ENCODE measurements at places on chromosomes 16 and 17. TPM values are rescaled to one million over a fixed set of nuclear protein-coding genes. Genes with fewer than 3 reads are reported as not detected.

GRCh38 chr16:14510939-14511799 is 118.9 kb downstream of the PARN start:
- no peak for DNase-seq

- no peak for DNase-seq
Measured at GRCh38 chr16:72434159-72434558, 262.2 kb upstream of the PMFBP1 start.

The FOXF1 gene
- total RNA-seq, result 3.7 TPM

- DNase-seq, result no peak
Measured at GRCh38 chr17:20149251-20149650, 140.1 kb downstream of the SPECC1 start.

The CACNA1G gene
- total RNA-seq, result 0.13 TPM

The KCNAB3 gene
- 0.40 TPM for total RNA-seq

GRCh38 chr16:680625-680945 is 375 bp downstream of the STUB1 start:
- no peak for DNase-seq

The VAT1L gene
- 29.7 TPM for total RNA-seq

DNA sequence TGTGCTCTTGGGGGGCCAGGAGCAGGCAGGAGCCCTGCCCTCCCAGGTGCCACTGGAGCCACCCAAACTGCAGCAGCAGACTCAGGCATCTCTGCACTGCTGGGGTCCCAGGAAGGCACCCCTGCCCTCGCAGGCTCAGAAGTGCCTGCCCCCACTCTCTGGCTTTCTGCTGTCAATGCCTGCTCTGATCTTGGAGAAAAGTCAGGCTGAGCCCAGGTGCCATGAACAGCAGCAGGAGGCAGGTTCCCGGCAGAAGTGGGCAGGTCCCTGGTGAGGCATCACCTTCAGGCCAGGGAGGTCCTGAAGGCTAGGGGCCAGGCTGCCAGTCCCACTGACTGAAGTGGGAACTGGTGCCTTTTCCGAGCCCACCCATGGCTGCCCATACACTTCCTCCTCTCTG is 106.5 kb downstream of the MGAT5B start:
- DNase-seq, result no peak

The BAIAP2 gene
- total RNA-seq, result 38.4 TPM

DNA sequence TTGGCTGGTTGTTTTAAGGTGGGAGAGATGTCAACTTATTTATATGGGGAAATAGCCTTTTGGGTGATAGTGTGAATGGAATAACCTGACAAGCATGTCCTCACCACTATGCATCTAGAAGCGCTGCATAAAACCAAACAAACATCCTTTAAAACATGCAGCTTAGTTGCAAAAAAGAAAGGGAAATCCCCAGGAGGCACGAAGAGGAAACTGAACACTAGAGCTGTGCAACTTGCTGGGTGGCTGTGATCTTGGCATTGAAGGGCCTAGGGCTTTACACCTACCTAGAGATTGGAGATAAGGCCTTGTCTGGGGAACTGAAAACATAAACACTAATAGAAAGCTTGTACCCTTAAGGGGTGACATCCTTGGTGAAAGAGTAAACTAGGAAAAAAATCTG is 7.3 kb downstream of the C16orf54 start:
- no peak for DNase-seq

DNA sequence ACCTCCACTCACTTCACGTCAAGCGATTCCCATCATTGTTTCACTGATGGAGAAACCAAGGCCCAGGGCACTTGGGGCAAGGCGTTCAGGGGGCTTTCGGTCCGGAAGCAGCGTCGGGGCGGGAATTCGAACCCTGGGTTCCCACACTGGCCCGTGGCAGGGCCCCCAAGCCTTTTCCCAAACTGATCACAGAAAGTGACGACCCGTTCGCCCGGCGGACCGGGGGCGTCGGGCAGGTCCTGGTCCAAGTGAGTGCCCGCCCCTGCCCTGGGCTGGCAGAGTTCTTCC is 856 bp upstream of the MON1B start:
- no peak for DNase-seq

- DNase-seq, result no peak
Measured at GRCh38 chr17:16933317-16934132, 38.4 kb downstream of the TNFRSF13B start.

DNA sequence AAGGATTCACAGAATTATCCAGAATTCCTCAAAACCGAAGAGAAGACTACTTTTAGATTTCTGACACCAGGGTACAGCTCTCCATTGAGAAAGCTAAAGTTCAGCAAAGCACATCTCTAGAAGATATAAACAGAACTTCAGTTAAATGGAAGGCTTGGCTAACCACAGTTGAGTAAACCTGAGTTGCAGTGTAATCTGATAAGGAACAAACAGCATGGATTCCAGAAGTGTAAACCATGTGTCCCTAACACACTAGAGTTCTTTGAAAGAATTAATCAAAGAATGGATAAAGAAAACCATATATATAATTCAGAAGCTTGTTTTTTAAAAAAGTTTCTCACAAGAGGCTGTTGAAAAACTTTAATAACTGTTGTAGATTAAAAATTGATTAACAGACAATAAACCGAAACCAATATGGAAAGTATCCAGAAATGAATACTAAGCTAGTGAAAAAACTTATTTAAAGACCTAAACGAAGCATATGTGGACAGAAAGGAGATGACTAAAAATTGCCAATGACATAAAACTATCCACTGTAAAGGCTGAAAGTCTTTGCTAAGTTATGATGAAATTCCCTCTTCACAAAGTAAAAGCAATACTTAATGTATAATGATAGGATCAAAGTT is 4.3 kb downstream of the RNF43 start:
- DNase-seq, result no peak

The MFAP4 gene
- 43.6 TPM for total RNA-seq

- no peak for DNase-seq
Measured at GRCh38 chr16:4510131-4510530, 28.4 kb downstream of the CDIP1 start.

- DNase-seq, result no peak
Measured at GRCh38 chr16:22210854-22211253, 4.8 kb downstream of the EEF2K start.

DNA sequence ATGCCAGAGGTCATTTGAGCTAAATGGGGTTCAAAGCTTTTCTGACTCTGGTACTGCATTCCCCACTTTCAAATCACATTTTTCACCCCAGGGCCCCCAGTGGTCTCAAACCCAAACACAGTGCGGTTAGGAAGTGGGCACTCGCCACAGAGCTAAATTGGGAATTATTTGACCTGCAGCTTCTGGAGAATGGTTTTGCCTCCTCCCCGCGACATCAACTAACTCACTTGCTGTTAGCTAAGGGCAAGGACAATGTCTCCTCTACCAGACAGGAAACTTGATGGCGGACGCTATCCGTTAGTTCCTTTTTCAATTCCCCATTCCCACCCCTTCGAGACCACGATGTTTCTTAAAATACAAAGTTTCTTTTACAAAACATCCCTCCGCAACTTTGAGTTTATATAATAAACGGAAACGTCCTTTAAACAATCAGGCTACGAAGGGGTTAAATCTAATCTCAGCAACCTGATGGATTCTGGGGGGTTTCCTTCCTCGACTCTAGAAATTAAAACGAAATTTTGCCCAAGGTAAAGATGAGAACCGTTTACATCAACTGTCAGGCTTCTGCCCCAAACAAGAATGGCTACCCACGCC is 500 bp upstream of the KAT7 start:
- DNase-seq, result peak; percentile 17

GRCh38 chr17:63434951-63435571 is 11.0 kb downstream of the CYB561 start:
- peak; percentile 92 for DNase-seq

GRCh38 chr17:78950870-78951269 is 25.7 kb upstream of the TIMP2 start:
- DNase-seq, result no peak
